NCI-H524 treated with DMSO at 0.1 percent for 48 hours (cell line): ENCODE measurements at places on chromosomes 5 and 9.

- no peak for DNase-seq
These were observed 211.5 kb downstream of the SEC61B start for GRCh38 chr9:99433555-99433954.

DNA sequence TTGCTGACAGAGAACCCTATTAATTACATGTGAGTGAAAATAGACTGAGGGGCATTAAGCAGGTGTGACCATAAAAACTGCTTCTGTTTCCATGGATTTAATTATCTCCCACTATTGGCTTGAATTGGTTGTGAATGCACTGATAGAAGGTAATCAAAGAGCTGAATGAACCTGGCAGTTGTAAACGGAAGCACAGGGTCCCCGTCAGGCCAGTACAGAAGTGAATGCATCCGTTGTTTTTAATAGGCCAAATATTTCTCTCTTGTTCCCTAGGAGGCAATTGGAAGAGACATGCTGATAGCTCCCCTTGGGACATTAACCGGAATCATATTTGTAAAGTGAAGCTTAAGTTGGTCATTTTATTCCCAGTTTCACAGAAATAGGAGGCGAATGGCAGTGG is 147.0 kb downstream of the CAVIN4 start:
- no peak for DNase-seq

DNA sequence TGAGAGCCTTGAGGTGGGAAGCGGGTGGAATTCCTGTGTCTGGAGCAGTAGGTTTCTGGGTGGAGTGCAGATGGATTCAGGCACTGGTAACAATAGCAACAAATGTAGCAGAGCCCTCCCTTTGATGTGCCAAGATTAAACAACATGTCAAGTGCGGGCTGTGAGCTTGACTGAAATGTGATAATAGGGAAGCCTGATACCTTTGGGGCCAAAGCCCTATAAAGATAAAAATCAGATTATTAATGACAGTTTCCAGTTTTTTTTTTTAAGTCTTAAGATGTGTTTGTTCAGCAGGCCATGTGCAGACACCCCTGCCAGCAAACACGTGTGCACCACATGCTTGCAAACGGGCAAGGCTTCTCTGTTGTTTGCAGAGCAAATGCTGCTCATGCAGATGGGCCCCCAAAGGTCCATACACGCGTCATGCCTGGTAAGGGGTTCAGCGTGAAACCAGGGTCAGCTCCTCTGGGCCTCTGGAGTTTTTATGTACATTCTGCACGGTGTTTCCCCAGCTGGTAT is 193.2 kb downstream of the GADD45G start:
- DNase-seq: no peak

DNA sequence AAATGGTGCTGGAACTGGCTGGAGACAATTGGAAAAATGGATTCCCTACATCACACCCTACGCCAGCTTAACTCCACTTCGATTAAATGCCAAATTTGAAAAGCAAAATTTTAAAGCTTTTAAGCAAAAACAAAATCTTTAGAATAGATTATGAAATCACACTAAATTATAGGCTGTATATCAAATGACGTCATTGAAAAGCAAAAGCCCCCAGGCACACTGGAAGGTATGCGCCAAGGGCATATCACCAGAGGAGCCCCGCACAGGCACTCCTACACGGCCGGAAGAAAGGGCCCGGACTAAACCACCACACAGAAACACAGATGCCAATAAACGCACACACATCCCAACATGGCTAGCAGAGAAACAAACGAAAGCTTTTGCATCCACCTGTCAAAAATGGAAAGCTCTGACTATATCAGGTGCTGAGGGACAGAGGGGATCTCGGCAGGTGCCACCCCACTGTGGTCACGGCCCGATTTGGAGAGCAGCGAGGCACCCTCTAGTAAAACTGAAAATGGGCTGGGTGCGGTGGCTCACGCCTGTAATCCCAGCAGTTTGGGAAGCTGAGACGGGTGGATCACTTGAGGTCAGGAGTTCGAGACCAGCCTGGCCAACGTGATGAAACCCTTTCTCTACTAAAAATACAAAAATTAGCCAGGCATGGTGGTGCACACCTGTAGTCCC is 17.0 kb upstream of the MXD3 start:
- DNase-seq: no peak

DNA sequence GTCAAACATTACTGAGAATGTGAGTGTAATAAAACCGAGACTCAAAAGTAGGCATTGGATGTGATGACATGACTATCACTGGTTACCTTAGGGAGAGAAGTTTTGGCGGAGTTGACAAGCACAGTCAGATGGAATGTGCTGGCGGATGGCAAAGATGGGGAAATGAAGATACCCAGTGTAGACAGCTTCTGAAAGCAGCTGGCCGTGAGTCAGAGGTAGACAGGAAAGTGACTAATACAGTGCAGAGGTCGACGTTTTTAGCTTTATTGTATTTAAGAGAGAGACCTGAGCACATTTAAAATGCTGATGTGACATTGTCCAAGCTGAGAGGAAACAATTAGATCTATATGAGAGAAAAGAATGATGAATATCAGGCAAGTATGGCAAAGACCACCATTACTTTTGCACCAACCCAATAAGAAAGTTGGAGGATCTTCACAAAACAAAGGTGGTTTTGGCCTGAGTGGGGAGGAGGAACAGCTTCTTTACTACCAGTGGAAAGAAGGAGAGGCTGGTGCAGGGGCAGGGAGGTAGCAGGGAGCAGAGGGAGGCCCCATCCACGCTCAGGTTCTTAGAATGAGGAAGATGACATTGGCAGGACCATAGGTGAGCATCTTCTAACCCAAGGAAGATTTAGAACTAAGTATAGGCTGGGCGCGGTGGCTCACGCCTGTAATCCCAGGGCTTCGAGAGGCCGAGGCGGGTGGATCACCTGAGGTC is 36.7 kb upstream of the KCNIP1 start:
- no peak for DNase-seq

GRCh38 chr5:5521478-5521877 is 99.0 kb downstream of the ICE1 start:
- DNase-seq: no peak

- DNase-seq: no peak
These were observed 18.4 kb upstream of the HEMGN start for GRCh38 chr9:97956331-97956730.

- DNase-seq: no peak
These were observed 18.3 kb upstream of the NDST1 start for GRCh38 chr5:150489360-150490295.

- DNase-seq: no peak
These were observed 73.4 kb downstream of the TMEM167A start for GRCh38 chr5:83003791-83004190.

GRCh38 chr5:115349001-115349817 is 52.8 kb upstream of the CCDC112 start:
- DNase-seq: no peak

GRCh38 chr9:14106699-14107098 is 207.2 kb downstream of the NFIB start:
- no peak for DNase-seq
